ENCODE measurements at places on chromosomes 6 and 20. TPM values are rescaled to one million over a fixed set of nuclear protein-coding genes. Genes with fewer than 3 reads are reported as not detected.

The NNAT gene
- total RNA-seq: not detected

The BTN3A1 gene
- total RNA-seq: 3.9 TPM

The POPDC3 gene
- total RNA-seq: 37.0 TPM

The FAM83B gene
- total RNA-seq: 0.19 TPM

The SDCBP2 gene
- 1.5 TPM for total RNA-seq

The BCLAF1 gene
- 93.3 TPM for total RNA-seq

The OPN5 gene
- not detected for total RNA-seq

The OR2H1 gene
- not detected for total RNA-seq

The MLIP gene
- total RNA-seq: 379 TPM

The CGAS gene
- total RNA-seq: 0.62 TPM
